Urothelium cell line (cell line): ENCODE measurements at places on chromosomes 11 and 22.

DNA sequence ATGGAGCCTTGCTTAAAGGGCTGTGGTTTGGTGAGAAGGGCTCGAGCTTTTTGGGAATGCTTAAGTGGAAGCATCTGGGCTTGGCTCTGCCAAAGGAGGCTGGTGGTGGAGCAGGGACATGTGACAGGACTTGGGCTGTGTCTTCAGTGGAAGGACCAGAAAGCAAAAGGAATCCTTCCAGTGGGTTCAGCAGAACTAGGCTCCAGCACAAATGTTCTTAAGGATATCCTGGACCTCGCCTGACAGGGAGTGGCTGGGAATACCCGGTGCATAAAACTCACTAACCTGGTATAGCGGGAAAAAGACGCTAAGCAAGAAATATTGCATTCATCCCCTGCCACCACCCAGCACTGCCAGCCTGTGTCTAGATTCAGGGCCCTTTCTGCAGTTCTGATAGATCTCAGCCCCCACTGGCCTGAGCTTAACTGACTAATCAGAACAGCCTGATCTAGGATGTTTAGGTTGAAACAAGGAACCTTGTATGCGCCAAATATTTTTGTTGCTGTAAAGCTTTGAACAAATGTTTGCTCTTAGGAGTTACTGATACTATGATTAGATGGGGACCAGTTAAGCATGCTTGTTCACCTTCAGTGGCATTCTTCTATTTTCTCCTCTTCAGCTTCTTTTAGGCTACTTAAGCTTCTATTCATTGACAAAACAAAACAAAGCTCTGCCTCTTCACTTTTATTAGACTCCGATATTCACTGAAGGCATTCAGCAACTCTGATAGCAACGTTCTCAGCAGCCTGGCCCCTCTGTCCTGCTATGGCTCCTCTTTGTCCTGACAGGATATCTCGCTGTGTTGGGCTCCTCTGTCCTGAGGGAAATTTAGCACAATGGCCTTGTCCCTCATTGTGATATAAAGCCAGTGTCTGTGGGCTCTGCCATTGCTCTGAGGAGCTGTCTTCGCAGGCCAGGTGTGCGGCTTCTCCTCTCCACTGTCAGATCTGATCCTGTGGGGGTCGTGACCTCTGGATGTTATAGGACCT is 25.0 kb downstream of the PPFIBP2 start:
- DNase-seq: no peak

- DNase-seq: no peak
These were observed 74.5 kb downstream of the TTC28 start for GRCh38 chr22:28604966-28605761.

- no peak for DNase-seq
These were observed 64.2 kb upstream of the OLFML1 start for GRCh38 chr11:7421136-7421535.

GRCh38 chr11:88801484-88802123 is 264.2 kb downstream of the GRM5 start:
- no peak for DNase-seq

- no peak for DNase-seq
These were observed 14.4 kb downstream of the DNAJB13 start for GRCh38 chr11:73965076-73965763.

- DNase-seq: no peak
These were observed 9.9 kb upstream of the ACER3 start for GRCh38 chr11:76850815-76851214.
